ELR (cell line): ENCODE measurements at places on chromosomes 5 and 9.
A peak's percentile ranks its signal among the peaks of the same experiment; 100 is the strongest.

GRCh38 chr9:136964171-136964689 is 12.2 kb downstream of the LCN12 start:
- DNase-seq = no peak

DNA sequence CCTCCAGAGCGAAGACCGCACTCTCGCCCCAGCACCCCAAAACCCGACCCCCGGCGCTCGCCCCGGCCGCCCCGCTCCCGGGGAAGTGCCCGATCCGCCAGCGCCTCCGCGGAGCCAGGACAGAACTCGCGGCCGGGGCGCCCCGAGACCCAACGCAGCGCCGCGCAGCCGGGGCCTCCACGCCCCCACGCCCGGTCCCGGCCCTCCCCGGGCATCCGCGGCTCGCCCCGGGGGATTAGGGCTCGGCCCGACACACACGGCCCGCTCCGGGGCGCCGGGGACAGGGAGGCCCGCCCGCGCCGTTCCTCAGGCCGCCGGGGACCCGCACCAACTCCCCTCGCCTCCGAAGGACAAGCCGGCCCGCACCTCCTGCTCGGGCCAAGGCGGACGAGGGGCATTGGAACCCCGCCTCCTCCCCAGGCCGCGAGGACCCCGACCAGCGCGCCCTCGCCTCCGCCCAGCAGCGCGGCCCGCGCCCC is 544 bp downstream of the FNBP1 start:
- DNase-seq = peak; percentile 50

DNA sequence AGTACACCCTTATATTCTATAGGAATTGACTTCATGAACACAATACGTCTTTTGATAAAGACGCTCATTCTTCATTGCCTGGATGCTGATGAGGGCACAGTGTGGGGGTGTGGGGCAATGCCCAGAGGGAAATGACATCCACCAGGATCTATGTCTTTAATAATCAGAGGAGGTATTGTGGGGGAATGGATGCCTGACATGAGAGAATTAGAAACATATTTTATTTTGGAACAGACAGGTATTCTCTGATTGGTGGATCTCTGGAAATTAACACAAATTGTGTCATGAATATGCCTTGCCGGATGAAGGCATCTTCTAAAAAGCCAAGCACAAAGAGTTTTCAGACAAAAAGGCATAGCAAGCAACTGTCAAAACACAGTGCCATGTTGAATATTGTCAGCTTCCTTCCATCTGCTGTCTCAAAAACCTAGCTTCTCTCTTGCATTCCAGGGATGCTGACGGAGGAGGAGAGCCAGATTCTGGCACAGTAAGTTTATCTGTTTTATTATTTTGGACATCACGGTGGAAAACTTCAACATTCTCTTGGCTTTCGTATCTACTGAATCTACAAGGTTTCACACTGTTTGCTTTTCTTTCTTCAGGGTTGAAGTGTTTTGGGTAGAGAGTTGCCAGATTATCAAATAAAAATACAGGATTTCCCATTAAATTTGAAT is 3.9 kb upstream of the C5orf58 start:
- DNase-seq = no peak

GRCh38 chr5:102453716-102454115 is 45.1 kb downstream of the SLCO6A1 start:
- peak; percentile 43 for DNase-seq

GRCh38 chr9:19378647-19379046 is 1.4 kb downstream of the RPS6 start:
- peak; percentile 21 for DNase-seq

- no peak for DNase-seq
Observed at GRCh38 chr5:59597690-59598546, 295.6 kb downstream of the PDE4D start.

- no peak for DNase-seq
Observed at GRCh38 chr5:73735032-73735734, 109.2 kb downstream of the ARHGEF28 start.

DNA sequence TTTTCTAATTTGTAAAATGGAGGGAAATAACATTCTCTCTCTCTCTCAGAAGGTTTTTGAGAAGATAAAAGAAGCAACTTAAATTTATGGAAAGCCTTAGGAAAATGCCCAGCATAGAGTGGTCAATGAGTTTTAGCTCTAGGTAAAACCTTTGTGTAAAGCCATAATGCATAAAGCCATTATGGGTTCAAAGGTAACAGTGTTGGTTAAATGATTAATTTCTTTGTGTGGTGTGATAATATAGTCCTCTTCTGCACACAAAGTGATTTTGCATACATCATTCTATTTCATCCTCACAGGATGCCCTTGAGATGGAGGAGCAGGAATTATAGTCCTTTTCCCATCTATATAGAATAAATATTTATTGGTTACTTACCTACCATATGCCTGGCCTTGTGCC is 602.9 kb downstream of the CSNK1G3 start:
- DNase-seq = no peak

DNA sequence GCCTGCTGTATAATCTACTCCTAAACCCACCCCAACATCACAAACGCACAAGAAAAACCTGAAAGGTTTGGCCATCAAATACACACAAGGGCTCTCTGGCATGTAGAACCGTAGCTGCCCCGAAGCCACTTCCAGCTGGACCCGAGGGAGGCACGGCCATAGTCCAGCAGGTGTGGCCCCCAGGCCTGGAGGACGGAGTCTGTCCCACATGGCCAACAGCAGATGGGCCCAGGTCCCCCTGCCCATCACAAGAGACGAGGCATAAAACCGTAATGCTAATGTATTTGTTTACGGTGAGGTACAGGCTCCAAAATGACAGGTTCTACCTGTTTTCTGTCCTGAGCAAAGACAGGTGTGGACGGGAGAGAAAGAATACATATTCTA is 234.2 kb downstream of the SYK start:
- no peak for DNase-seq

DNA sequence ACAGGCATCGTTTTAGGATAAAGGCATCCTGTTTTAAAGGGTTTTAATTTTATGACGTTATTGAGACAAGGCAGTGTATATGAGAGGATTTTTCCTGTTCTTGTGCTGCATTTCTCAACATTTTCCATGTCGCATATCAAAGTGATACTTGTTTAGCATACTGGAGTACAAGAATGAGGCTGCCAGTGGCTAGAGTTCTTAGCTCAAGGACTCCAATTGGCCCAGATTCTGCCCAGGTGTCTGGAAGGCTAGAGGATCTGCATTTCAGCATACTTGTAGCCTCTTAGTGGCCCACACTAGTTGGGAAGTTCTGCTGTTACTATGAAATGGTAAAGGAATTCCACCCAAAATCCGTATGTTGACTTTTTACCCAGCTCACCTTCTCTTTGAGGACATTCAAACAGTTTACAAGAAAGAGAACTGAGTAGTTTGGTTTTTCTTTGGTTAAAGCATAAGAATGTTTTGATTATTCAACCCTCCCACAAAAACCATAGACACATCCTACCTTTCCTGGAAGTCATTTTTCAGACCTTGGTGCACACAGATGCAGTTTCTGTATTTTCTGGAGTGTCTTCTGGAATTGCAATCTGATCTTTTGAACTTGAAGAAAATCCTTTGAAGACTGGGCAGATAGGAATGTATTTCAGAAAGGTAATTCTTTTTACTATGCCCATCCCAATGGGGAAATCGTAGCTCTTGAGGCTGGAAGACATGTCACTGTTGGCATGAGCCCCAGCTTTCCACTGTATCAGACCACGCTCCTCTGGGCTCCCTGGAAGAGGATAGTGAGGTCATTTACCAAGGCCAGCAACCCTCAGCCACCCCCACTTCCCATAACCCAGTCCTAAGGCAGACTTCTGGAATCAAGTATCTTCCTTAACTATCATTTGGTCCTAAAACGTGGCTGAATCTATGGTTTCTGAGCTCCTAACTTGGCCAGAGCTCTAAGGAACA is 11.3 kb downstream of the SLC23A1 start:
- no peak for DNase-seq

DNA sequence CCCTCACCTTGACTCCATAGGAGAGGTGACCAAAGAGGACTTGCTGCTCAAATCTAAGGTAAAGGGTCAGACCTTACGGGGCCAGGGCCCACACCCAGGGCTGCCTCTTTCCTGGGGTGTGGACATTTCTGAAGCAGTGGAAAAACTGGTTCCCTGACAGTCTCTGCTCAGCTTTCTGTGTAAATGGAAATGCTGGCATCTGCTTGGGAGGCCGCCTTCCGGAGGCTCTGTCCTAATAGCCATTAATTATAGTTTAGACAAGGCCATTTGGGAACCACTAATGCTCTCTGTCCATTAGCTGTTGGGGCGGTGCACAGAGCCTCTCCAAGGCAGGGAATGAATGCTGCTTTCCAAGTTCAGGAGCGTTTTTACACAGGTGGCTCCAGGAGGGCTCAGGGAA is 17.3 kb downstream of the USP20 start:
- no peak for DNase-seq

- DNase-seq = no peak
Observed at GRCh38 chr5:128224336-128224735, 140.8 kb downstream of the SLC12A2 start.

DNA sequence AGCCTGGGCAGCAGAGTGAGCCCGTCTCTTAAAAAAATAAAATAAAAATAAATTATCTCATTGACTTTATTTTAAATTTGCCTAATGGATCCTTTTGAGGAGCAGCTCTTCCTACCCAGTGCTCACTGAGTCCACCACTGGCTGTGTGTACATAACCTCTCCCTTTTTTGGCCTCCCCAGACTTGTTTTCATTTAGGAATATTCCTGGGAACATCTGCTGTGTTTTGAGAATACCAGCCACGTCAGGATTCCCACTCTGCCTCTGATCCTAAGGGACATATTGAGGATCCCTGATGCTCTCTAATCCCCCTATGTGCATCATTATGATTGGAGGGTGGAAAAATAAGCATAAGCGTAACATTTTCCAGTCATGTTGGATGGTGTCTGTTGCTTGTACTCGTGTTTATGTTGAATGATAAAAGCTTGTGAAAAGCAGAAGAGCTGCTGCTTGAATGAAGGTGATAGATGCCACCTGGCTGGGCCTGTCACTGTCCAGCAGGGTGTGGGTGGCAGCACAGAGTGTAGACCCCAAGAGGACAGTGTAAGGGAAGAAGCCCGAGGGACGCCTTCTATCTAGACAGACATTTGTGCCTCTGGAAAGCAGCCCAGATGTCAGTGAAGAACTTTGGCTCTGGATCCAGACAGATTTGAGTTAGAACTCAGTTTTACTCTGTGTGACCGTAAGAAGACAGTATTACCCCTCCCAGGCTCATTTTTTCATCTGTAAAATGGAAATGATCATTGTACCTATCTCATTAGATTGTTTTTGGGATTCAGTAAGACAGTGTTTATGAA is 15.4 kb downstream of the KCNN2 start:
- no peak for DNase-seq

- no peak for DNase-seq
Observed at GRCh38 chr5:97555644-97555981, 372.6 kb upstream of the RIOK2 start.

DNA sequence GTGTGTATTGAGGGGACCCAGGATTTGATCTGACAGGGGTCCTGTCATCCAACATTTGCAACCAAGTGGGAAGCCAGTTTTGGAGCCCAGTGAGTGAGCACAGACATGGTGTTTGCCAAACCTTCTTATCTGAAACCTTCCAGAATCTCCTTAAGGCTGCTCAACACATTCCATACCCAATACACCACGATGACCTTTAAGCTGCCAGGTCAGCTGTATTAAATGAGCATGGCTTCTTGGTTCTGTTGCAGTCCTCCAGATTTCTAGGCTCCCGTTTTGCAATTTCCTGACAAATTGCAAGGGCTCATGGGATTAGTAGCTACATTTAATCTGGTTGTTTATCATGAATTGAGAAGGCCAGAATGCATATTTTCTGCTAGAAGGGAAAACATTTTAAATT is 124.2 kb upstream of the ATP10B start:
- DNase-seq = no peak

GRCh38 chr9:3035579-3036332 is 191.9 kb upstream of the PUM3 start:
- DNase-seq = no peak

DNA sequence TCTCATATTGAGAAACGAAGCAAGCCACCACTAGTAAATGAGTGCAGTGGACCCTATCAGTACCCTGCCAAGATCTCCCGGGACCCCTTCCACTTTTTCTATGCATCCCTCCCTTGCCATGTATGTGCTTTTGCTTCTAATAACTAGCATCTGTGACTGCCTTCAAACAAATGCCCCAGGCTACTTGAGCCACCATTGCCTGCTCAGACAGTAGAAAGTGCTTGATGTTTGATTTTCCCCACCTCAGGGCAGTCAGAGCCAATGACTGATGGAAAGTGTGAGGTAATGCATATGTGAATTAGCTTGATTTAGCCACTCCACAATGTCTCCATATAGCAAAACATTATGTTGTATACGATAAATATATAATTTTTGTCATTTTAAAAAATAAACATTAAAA is 797.3 kb upstream of the ACO1 start:
- DNase-seq = no peak
